ENCODE measurements at places on chromosomes 7 and 10. TPM values are rescaled to one million over a fixed set of nuclear protein-coding genes. Genes with fewer than 3 reads are reported as not detected.
A peak's percentile ranks its signal among the peaks of the same experiment; 100 is the strongest.

GRCh38 chr10:101292194-101293006 is 61.6 kb upstream of the BTRC start:
- H3K27me3 ChIP-seq = peaks cover 97% of the 10 kb centered on the region
- no peak overlapping the region for H3K27ac ChIP-seq
- H3K4me1 ChIP-seq = peaks cover 38% of the 10 kb centered on the region
- peak; percentile 47 for DNase-seq
- peak overlapping the region; percentile 76 for H3K4me3 ChIP-seq

GRCh38 chr7:668139-668931 is 58.2 kb upstream of the DNAAF5 start:
- H3K36me3 ChIP-seq = no peaks in the 10 kb centered on the region
- H3K4me3 ChIP-seq = no peak overlapping the region
- no peak for DNase-seq
- H3K27me3 ChIP-seq = no peaks in the 10 kb centered on the region

TET1 gene
- 82.5 TPM for total RNA-seq

MALSU1 gene
- total RNA-seq = 112 TPM

- H3K36me3 ChIP-seq = no peaks in the 10 kb centered on the region
- no peaks in the 10 kb centered on the region for H3K4me1 ChIP-seq
- no peaks in the 10 kb centered on the region for H3K27me3 ChIP-seq
- H3K27ac ChIP-seq = no peak overlapping the region
Observed at GRCh38 chr10:10772411-10772810, 245.3 kb upstream of the CELF2 start.

DNA sequence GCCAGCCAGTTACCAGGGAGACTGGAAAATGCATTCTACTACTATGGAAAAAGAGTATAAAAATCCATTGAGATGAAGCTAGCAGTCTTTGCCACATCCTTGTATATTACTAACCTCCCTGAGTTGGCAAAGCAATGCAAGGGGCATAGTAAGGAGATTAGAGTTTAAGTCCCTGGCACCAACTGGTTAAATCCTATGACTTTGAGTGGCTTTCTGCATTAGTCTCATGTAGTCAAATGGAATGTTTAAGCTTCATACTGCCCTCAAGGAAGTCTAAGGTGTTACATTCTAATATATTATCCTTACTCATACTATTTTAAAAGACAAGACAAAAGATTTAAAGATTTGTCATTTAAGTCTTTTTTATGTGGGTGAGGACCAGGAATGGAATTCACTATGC is 110.1 kb downstream of the INHBA start:
- no peak overlapping the region for H3K4me3 ChIP-seq
- peak overlapping the region; percentile 24 for H3K27ac ChIP-seq
- DNase-seq = peak; percentile 7
- H3K4me1 ChIP-seq = peaks cover 24% of the 10 kb centered on the region
- H3K36me3 ChIP-seq = no peaks in the 10 kb centered on the region

ERVW-1 gene
- total RNA-seq = not detected

DNA sequence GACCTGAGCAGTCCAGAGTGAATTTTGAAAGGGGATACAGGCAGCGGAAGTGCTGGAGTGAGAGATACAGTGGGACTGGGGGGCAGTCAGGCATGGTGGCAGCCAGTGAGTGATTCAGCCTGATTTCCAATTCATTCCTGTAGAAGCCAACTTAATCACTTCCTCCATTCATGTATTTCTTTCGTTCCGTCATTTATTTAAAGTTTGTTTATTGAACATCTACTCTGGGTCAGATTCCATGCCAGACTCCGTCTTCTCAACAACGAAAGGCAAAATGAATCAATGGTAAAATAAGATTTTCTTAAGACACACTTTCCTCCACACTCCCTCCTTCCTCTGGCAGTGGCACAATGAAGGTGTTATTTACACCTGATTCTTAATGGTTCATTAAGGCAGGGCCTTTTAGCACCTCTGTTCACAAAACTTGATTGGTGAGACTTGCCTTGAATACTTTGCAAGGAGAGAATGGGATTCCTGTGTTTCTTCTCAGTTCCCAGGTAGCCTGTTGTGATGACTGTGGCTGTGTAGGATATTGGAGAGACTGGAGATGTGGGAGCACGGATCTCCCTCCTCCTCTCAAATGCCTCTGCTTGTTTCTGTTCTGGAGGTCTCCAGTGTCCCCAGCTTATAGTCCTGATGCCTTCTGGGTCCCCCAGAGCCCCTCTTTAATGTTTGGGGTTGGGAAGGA is 27.9 kb downstream of the ADCYAP1R1 start:
- H3K27me3 ChIP-seq = no peaks in the 10 kb centered on the region
- no peaks in the 10 kb centered on the region for H3K4me1 ChIP-seq
- H3K36me3 ChIP-seq = no peaks in the 10 kb centered on the region
- no peak overlapping the region for H3K4me3 ChIP-seq
- no peak for DNase-seq
- no peak overlapping the region for H3K27ac ChIP-seq

DNA sequence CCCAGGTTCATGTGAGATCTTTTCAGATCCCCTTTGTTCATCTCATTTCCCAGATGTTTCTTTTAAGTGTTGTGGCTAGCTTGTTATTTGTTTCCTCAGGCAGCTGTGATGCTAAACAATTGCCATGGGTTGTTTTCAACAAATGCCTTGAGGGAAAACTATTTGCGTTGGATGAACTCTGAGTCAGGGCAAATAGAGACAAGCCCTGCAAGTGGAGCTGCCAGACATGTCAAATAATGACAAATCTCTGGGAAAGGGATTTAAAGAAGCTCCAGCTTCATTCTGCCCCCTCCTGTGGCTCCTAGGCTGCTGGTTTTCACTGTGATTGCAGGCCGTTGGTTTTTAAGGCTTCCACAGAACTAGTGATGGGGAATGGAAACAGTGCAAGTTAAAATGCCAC is 272.4 kb upstream of the SP8 start:
- no peak overlapping the region for H3K27ac ChIP-seq
- no peaks in the 10 kb centered on the region for H3K36me3 ChIP-seq
- DNase-seq = no peak
- H3K27me3 ChIP-seq = no peaks in the 10 kb centered on the region

CALHM1 gene
- total RNA-seq = 0.93 TPM

DNA sequence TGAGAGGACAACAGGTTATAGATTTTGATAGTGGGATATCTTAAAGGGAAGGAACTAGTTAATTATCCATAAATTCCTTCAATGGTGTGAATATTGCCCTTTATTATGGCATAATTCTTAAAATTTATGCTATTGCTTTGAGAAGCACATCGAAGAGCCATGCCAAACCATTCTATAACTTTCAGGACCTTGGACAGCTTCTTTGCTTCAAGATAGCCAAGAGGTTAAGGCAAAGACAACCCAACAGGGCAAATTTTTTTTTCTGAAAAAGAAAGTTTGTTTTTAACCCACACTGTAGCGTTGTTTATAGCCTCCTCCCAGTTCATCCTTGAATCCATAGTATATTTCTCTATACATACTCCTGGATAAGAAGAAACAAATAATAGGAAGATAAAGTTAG is 103.2 kb downstream of the NRG3 start:
- H3K36me3 ChIP-seq = no peaks in the 10 kb centered on the region
- no peaks in the 10 kb centered on the region for H3K4me1 ChIP-seq
- no peak overlapping the region for H3K27ac ChIP-seq
- H3K4me3 ChIP-seq = no peak overlapping the region

SRI gene
- 169 TPM for total RNA-seq

GRCh38 chr7:143882604-143883078 is 19.3 kb downstream of the TCAF1 start:
- peaks cover 27% of the 10 kb centered on the region for H3K4me1 ChIP-seq
- H3K36me3 ChIP-seq = no peaks in the 10 kb centered on the region
- DNase-seq = peak; percentile 49
- H3K27ac ChIP-seq = no peak overlapping the region
- peaks cover 18% of the 10 kb centered on the region for H3K27me3 ChIP-seq

DENND11 gene
- total RNA-seq = 23.9 TPM

DNA sequence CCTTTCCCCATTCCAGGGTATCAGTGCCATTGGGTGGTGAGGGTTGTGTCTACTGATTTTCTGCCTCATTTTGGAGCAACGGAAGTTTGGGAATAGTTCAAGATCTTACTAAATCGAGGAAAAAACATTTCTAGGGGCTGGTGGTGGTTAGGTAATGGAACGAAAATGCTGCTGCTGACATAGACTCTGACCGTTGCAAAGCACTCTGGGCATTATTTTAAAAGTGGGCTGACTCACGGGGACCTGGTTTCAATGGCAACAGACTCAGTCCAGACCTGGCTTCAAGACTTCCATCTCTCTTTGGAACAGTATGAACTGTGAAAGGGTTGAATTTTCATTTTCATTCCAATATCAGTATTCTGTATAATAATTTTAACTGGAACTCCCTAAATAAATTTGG is 284.0 kb downstream of the PHTF2 start:
- H3K4me3 ChIP-seq = no peak overlapping the region
- no peaks in the 10 kb centered on the region for H3K36me3 ChIP-seq
- H3K4me1 ChIP-seq = peaks cover 7% of the 10 kb centered on the region
- H3K27me3 ChIP-seq = no peaks in the 10 kb centered on the region
- H3K27ac ChIP-seq = no peak overlapping the region
